ENCODE measurements at places on chromosomes 5 and 9.

DNA sequence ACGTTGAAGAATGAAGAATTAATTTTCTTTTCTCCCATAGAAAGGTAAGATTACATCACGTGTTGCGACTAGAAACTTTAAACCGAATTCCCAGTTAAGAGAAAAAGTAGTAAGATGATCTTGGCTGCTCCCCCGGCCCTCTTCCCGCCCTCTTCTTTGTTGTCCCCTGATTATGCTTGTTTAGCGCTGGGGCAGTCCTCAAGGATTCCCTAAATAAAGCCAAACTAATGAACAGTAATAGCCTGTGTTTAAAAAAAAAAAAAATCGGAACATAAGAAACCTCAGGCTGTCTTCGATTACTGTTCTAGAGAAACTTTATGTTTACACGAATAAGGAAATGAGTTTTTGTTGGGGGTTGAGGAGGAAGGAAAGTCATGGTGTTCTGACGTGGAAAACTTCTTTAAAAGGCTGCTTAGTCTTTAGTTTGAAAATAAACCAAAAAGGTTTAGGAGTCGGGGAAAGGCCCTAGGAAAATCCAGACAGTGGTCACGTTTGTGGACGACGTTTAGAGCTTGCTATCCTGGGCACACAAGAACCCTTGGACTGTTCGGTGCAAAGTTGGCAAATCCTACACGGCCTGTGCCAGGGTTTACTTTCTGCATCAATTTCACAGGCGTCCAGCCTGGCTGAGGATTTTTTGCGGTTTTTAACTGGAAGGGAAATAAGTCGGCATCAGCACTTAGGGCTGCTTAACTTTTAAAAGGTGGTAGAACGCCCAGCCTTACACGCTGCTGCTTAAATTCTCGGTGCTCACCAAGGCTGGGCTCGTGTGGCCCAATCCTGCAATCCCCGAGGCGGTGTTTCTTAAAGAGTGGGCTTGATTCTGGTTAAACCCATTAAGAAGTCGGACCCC is 1.1 kb upstream of the MAT2B start:
- no peak for DNase-seq

GRCh38 chr5:67065237-67065636 is 131.4 kb downstream of the CD180 start:
- no peak for DNase-seq

DNA sequence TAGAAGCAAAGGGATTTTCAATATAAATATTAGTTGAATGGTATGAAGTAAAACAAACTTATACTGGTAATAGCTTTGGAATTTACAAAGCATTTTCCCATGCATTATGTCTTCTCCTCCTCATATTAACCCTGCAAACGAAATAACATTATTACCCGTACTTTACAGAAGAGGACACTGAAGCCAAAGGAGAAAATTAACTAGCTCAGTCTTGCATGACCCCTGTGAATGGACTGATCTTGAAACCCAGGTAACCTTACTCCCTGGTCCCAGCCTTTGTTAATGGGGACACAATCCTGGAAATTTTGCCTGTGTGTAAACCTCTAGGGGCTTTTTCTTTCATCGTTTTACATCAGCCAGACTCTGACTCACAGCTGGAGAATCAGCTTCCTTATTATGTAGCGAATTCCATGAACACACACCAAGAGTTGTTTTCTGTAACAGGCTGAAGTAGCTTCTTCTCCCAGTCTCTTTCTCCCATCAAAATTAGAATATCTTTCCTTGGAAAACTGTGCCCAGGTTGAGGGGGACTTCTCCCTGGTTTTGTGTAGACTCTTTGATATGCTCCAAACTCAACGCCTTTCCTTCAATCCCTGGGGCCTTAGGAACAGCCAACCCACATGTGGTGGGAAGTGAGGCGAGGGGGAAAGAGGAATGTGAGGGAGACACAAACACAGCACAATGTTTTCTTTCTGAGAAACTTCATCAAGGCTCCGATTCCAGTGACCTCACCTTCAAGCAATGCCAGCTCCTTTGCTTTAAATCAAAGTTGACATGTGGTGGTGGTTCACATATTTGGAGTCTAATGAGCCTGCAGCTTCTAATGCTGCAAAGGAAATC is 480.9 kb upstream of the PAPPA start:
- no peak for DNase-seq

GRCh38 chr9:6226696-6227095 is 11.1 kb downstream of the IL33 start:
- DNase-seq, result no peak

DNA sequence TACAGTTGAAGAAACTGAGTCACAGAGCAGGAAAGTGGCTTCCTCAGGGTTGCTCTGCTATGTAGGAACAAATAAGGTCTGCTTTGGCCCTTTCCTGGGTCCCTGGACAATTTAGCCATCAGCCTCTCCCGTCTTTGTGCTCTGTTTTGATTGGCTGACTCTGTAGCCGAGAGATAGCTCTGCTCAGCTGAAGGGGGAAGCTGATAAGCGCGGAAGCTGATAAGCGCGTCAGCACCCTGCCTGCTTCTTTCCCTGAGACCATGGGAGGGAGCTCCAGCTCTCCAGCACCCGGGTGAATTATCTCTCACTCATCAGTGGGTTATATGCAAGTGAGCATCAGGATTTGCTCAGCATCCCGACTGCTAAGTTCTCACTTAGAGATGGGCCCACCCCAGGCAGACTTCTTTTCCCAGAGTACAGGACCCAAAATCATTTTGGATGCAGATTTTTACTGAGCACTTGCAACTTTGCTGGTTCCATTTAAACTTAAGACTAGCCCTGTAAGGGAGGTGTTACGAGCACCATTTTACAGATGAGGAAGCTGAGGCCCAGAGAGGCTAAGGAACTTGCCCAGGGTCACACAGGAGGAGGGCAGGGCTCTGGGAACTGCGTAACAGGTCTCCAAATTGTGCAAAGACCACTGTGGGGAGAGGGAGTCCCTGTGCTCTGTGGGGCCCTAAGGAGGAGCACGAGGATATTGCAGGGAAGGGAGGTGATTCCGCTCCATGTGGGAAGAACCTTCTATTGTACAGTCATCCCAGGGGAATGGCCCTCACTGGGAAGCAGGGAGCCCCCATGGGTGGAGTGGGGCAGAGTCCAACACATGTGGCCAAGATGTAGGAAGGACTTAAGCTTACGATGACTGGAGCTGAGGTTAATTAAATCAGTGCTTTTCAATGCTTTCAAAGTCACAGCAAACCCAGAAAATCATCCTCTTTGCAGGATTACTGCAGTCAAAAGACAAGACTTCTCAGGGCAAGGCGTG is 83.7 kb upstream of the ORM1 start:
- DNase-seq, result no peak

GRCh38 chr9:88502552-88503034 is 32.4 kb upstream of the NXNL2 start:
- no peak for DNase-seq

DNA sequence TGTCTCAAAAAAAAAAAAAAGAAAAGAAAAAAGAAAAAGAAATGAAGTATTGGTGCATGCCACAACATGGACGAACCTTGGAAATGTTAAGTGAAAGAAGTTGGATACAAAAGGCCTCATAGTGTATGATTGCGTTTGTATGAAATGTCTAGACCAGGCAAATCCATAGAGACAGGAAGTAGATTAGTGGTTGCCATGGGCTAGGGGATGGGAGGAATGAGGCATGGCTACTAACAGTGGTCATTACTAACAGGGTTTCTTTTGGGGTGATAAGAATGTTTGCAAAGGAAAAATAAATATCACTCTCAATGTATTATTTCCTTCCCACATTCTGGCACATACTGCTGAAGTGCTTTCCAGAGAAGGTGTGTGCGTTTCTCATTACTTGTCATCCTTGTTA is 44.1 kb downstream of the UGCG start:
- DNase-seq, result no peak

GRCh38 chr9:115328677-115329076 is 210.7 kb upstream of the TNC start:
- no peak for DNase-seq

- DNase-seq, result no peak
Measured at GRCh38 chr5:138874771-138875551, at the start of gene LRRTM2. Gene LRRTM2 (minus strand): TSS chr5:138875335. CDS start chr5:138874911, 424 bp downstream.

DNA sequence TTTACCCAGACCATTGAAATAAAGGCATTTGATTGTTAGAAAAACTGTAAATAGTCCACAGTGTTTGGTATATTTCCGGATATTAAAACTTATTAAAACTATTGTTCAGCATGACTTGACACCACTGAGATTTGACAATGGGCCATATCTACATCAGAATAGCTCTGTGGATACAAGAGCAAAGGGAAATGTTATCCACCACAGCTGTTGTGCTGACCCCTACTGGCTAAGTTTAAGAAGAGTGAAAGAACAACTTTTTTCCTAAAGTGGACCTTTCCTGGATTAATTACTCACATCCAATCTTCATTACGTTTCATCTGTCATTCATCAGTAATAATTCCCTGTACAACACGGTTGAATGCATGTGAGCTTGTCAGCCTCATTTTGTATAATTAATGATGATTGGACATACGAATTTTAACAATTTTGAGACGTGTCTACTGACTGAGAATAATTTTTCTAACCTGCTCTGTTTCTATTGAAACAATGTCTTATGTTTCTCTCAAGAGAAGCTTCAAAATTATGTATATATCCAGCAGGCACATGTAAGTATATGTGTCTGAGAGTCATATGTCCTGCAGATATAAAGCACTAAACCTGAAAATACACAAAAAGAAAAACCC is 1952.6 kb downstream of the MAT2B start:
- DNase-seq, result no peak

DNA sequence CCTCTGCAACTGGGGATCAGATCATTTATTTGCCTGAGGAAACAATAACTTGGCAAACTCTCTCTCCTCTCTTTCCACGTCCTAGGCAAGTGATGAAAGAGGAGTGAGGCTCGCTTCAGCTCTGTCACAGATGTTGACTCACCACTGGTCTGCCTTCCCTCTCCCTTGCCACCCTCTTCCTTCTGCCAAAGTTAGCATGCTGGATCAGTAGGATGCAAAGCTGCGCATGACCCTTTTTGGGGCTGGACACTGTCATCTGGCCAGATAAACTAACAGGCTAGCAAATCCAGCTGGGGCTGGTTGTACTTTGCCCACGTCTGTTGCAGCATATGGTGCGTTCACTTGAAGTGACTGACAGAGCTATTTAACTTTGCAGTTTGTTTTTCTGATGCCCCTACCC is 36.2 kb upstream of the SMARCA2 start:
- no peak for DNase-seq
